ENCODE measurements at places on chromosomes 3 and 15. TPM values are rescaled to one million over a fixed set of nuclear protein-coding genes. Genes with fewer than 3 reads are reported as not detected.

Gene CAMK2N2
- not detected for total RNA-seq

Gene GABRR3
- not detected for total RNA-seq

Gene RTP1
- not detected for total RNA-seq

Gene ALDH1L1
- not detected for total RNA-seq

Gene IL17RD
- total RNA-seq, result 0.98 TPM

Gene ANKUB1
- total RNA-seq, result not detected

Gene FBXW12
- not detected for total RNA-seq

Gene ACKR2
- not detected for total RNA-seq

Gene ERICH6
- total RNA-seq, result not detected

Gene ITIH4
- 0.96 TPM for total RNA-seq

Gene IL12A
- total RNA-seq, result 0.33 TPM

Gene GAP43
- total RNA-seq, result not detected

Measured in vein endothelial cell (primary cell).